Ascending aorta (tissue), 2 donors: ENCODE measurements at places on chromosomes 3 and 15. TPM values are rescaled to one million over a fixed set of nuclear protein-coding genes. Genes with fewer than 3 reads are reported as not detected.
A peak's percentile ranks its signal among the peaks of the same experiment; 100 is the strongest.

DNA sequence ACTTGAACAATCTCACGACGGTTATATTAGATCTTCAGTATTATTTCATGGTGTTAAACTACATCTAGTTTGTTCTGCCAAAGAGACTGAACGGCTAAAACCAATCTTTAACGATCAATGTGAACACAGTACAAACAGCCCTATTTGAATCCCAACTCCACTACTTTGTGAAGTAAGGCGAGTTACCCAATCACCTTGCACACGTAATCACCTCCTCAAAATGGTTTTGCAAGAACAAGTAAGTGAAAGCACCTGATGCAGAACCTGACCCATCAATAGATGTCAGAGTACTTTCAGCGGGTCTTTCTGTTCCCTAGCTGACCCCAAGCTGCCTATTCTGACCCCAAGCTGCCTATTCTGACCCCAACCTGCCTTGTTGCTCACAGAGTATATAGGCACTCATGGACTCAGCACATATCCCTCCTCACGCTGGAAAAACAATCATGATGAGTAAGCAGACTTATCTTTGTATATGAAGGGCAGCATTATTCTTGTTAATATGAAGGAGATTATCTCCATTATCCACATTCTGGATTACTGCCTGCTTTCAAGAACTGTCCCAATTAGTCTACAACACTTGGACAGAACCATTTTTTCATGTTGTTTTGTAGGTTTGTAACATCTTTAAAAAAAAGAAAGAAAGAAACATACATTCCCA is 3.7 kb downstream of the KPNA1 start:
- no peaks in the 10 kb centered on the region for H3K36me3 ChIP-seq
- H3K4me3 ChIP-seq: no peak overlapping the region
- DNase-seq: no peak
- H3K27ac ChIP-seq: no peak overlapping the region
- peaks cover 30% of the 10 kb centered on the region for H3K4me1 ChIP-seq

GRCh38 chr3:128307781-128308469 is 154.6 kb downstream of the EEFSEC start:
- peak; percentile 27 for DNase-seq
- no peaks in the 10 kb centered on the region for H3K27me3 ChIP-seq
- no peak overlapping the region for H3K27ac ChIP-seq
- no peaks in the 10 kb centered on the region for H3K4me1 ChIP-seq
- H3K36me3 ChIP-seq: no peaks in the 10 kb centered on the region

DNA sequence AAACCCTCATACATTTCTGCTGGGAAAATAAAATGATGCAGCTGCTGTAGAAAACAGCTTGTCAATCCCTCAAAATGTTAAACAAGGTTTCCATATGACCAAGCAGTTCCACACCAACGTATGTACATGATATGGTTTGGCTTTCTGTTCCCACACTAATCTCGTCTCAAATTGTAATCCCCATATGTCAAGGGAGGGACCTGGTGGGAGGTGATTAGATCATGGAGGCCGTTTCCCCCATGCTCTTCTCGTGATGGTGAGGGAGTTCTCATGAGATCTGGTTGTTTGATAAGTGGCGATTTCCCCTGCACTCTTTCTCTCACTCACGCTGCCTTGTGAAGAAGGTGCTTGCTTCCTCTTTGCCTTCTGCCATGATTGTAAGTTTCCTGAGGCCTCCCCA is 100.6 kb upstream of the SLC24A5 start:
- H3K27ac ChIP-seq: no peak overlapping the region
- H3K27me3 ChIP-seq: no peaks in the 10 kb centered on the region
- H3K36me3 ChIP-seq: no peaks in the 10 kb centered on the region
- no peak for DNase-seq

Gene GOLGA8R
- not detected for total RNA-seq

GRCh38 chr15:25859838-25860645 is 3.1 kb downstream of the ATP10A start:
- H3K4me1 ChIP-seq: peaks cover 9% of the 10 kb centered on the region
- H3K36me3 ChIP-seq: no peaks in the 10 kb centered on the region
- H3K27me3 ChIP-seq: no peaks in the 10 kb centered on the region
- H3K4me3 ChIP-seq: peak overlapping the region; percentile 96
- H3K27ac ChIP-seq: peak overlapping the region; percentile 94

Gene ADAMTS17
- total RNA-seq: 2.8 TPM

Gene SLC9A9
- 63.4 TPM for total RNA-seq

Gene DAZL
- not detected for total RNA-seq

- no peaks in the 10 kb centered on the region for H3K36me3 ChIP-seq
- no peaks in the 10 kb centered on the region for H3K27me3 ChIP-seq
- no peaks in the 10 kb centered on the region for H3K4me1 ChIP-seq
- H3K4me3 ChIP-seq: no peak overlapping the region
- DNase-seq: peak; percentile 54
Measured at GRCh38 chr3:195551381-195551978, 8.4 kb upstream of the PPP1R2 start.

Gene KCNMB2
- not detected for total RNA-seq

DNA sequence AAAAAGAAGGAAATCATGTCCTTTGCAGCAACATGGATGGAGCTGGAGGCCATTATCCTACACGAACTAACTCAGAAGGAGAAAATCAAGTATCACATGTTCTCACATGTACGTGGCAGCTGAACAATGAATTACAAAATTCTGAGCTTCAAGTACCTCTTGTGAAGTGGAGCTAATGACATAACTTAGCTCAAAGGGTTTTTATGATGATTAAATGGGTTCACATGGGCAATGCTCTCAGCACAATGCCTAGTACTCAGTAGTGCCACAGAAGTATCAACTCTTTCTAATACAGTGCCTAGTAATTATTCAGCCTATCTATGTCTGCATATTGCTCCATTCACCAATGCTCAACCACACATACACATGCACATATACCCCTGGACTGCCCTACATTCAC is 407.5 kb upstream of the WNT5A start:
- H3K27ac ChIP-seq: no peak overlapping the region
- DNase-seq: no peak
- no peak overlapping the region for H3K4me3 ChIP-seq
- H3K4me1 ChIP-seq: no peaks in the 10 kb centered on the region
- no peaks in the 10 kb centered on the region for H3K36me3 ChIP-seq

DNA sequence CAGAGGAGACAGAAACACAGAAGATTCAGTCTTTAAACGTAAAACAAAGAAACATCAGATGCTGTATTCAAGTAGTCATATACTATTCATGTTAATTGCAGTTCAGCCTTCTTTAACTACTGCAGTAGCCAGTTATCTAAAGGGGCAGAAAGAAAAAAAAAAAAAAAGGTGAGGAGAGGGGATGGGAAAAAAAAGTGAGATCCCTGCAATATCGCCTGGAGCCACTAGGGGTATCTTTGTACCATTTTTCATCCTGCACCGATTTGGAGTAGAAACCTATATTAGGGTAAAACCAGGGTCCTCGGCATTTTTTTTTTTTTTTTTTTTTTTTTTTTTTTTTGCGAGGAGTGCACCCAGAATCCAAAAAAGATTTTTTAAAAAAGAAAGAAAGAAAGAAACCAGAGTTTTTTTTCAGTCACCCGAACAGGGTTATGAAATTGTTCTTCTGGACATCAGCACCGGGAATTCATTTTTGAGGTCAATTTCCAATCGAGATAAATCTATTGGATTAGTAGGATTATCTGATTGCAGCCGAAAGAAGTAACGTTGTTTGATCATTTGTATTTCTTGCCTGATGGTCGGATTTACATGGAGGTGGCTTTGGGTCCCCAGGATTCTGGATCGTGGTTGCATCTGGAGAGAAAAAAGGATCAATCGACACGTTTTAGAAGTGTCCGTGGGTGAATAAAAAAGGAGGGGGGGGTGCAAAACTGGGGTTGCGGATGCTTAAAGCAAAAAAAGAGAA is 186.7 kb downstream of the NLGN1 start:
- no peaks in the 10 kb centered on the region for H3K4me1 ChIP-seq
- peak overlapping the region; percentile 52 for H3K4me3 ChIP-seq
- DNase-seq: no peak
- H3K27ac ChIP-seq: no peak overlapping the region
- H3K27me3 ChIP-seq: no peaks in the 10 kb centered on the region

- H3K27me3 ChIP-seq: no peaks in the 10 kb centered on the region
- no peaks in the 10 kb centered on the region for H3K4me1 ChIP-seq
- no peak overlapping the region for H3K27ac ChIP-seq
- no peaks in the 10 kb centered on the region for H3K36me3 ChIP-seq
- H3K4me3 ChIP-seq: no peak overlapping the region
Measured at GRCh38 chr15:63176302-63176701, 13.1 kb upstream of the RAB8B start.
